Iris pigment epithelial cell (primary cell): ENCODE measurements at places on chromosomes 6 and 20.

GRCh38 chr6:537114-537513 is 119.8 kb downstream of the HUS1B start:
- DNase-seq, result no peak

DNA sequence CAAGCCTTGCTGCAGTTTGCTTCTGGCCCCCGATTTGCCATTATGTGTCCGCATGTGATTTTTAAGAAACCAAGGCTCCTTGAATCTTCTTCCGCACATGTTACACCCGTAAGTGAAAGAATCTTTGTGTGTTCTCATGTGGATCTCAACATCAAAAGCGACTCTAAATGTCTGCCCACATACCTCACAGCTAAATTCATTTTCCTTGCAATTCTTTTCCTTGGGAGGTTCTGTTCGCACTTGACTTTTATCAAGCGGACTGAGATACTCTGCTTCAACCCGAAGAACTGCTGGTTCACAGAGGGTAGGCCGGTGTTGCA is 11.4 kb downstream of the ZNF217 start:
- no peak for DNase-seq

DNA sequence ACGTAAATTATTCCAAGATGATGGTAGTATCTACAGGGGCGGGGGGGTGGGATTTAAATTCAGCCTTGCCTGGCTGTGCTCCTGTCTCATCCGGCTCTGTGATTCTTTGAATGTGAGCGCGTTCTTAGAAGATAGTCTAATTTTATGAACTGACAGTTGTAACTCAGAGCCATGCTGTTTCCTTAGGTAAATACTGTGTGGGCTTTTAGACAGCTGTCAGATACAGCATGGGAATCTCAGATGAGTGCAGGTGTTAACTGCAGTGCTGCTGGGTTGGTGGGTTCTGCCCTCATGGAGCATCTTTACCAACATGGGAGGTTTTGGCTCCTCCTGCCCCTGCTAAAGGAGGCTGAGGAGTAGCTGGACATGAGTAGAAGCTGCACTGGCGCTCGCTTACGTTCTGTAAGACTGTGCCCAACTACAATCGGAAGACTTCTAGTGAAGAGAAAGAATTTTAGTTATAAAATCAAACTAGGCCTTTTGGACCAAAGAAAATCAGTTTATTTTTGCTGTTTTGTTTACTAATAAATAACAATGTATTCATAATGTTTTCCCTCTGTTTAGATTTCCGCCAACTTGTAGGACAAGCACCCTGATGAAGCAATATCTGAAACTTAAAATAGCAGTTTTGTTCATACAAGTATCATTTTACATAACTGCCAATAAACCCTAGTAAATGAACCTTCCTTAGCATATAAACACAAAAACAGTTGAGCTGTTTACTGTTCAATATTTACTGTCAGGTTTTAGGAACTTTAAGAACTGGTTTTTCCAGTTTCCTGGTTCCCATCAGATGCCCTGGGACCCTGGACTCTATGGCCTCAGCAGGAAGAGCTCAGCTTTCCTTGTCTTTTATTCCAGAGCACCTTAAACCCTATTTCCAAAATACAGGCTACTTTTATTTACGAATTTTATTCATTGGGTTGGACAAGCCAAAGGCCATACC is 66.1 kb downstream of the FAM120B start:
- no peak for DNase-seq

- no peak for DNase-seq
These were observed 167.5 kb upstream of the PLCB4 start for GRCh38 chr20:8901237-8902025.

DNA sequence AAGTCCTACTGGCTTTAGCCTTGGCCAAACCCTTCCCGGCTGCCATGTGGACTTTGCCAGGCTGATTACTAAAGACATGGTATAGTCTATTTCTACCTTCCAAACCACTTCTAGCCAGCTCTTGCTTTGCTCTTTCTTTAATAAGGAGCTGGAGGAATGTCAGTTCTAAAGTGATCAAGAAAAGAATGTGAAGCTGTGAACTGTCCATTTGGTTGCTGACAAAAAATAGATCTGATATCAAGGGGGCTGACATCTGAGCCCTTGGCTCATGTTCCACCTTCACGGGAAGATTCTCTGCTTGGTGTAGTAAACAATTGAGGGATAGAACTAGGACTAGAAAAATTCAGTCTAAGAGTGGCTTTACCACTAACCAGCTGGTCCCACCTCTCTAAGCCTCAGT is 22.6 kb downstream of the GNAS-AS1 start:
- DNase-seq, result no peak

GRCh38 chr20:23234311-23235078 is 116.1 kb upstream of the NXT1 start:
- no peak for DNase-seq

GRCh38 chr20:51366155-51366886 is 176.2 kb downstream of the NFATC2 start:
- DNase-seq, result peak; percentile 100

- DNase-seq, result no peak
These were observed 7.2 kb upstream of the SNX14 start for GRCh38 chr6:85600713-85601313.

GRCh38 chr20:56629464-56630085 is 469 bp downstream of the TFAP2C start:
- no peak for DNase-seq

DNA sequence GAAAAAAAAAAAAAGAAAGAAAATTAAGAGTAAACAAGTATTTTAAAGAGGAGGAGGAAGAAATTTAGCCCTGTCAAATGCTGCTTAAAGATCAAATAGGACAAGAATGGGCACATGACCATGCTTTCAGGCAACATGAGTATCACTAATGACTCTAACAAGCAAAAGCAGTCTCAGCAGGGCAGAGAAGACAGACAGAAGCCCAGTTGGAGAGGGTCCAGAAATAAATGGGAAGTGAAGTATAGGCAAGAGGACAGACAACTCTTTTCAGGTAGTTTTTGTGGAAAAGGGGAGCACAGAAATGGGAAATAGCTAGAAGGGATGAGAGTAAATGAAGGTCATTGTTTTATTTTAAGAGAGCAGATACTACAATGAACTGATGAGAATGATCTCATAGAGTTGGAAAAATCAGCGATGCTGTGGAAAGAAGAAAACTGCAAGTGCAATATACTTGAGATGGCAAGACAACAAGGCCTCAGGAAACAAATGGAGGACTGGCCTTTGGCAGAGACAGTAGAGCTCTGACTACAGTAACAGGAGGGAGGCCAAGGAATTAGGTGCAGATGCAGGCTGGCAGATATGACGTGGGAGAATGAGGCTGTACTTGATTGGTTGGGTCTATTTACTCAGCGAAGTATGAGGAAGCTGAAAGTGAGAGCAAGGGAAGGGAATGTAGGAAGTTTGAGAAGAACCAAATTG is 40.3 kb downstream of the KIF6 start:
- peak; percentile 15 for DNase-seq

DNA sequence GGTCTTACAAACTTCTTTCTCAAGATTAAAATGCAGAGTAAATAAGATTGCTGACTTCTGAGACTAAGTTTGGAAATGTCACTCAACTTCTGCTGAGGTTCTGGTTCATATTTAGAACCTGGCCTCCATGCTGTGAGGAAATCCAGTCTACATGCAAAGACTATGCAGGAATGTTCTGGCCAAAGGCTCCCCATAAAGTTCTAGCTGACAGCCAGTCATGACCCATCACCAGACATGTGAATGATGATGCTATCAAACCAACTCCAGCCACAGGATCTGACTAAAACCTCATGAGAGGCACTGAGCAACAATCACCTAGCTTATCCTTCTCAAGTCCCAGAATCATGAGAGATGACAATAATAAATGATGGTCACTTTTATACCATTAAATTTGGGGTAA is 935.1 kb upstream of the MAP3K7 start:
- DNase-seq, result no peak

DNA sequence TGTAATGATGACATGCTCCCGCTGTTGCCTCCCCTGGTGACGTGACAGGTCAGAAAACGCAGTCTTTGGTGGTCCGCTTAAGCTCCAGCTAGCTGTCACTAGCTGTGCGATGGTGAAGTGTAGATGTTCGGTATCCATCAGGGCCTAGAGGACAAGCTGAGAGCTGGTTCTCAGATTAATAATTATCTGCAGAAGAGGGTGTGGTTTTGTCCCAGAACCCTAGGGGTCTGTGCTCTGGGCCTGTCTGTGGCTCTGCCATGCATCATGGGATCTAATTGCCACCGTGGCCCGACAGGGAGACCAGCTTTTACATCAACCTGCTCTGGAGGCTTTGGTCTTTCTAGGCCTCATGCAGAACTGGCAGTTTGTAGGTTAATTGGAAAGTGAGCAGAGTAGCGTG is 34.1 kb downstream of the ERMARD start:
- no peak for DNase-seq

GRCh38 chr6:43405354-43405753 is 22.0 kb upstream of the ABCC10 start:
- DNase-seq, result peak; percentile 31

GRCh38 chr6:165624871-165625639 is 38.0 kb downstream of the PDE10A start:
- DNase-seq, result no peak

- no peak for DNase-seq
These were observed 437.5 kb downstream of the TFAP2A start for GRCh38 chr6:9977411-9977810.

GRCh38 chr6:126764104-126764503 is 354.4 kb upstream of the RSPO3 start:
- no peak for DNase-seq

GRCh38 chr6:150936021-150936555 is 70.6 kb downstream of the MTHFD1L start:
- no peak for DNase-seq

DNA sequence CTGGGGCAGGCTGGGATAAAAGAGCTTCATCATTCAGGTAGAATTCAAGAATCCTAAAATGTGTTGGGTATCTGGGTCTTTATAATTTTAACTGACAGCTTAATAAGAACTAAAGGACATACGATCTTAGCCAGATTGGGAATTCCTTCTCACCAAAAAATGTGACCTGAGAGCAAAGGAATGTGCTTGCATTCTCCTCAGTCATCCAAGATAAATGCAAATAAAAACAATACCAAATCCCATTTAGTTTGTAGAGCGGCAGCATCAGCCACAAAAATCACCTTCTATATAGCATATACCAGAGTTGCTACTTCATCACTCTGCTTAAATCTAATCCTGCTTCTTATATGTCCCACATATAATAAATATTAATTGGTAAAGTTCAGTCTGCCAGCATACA is 16.9 kb downstream of the USP49 start:
- DNase-seq, result peak; percentile 79

DNA sequence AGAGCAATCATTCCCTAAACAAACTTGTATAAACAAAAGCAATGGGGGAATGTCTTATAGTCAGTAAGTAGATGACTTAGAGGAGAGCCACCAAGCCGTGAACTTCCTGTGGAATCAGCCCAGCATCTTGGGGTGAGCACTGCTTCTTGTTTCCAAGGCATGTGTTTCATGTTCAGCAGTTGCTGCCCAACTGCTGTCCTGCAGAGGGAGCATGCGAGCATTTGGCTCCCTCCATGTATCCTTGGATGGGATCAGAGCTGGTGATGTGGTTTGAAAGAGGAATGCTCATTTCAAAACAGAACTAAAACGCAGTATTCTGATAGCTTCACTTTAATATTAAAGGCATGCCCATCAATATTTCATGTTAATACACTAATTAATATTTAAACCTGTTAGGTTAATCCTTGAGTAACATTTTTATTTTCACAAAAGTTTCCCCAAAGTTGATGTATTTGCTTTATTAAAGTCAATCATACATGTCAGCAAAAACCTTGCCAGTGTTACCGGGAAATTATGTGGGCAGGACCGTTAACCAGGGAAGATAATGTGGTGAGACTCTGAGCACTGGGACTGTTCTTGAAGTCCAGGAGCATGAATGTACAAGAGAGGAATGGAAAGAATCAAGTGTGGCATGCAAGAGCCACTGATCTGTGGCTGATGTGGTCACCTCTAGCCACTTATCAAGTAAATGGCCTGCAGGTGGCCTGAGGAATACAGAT is 172.1 kb upstream of the GGTLC1 start:
- DNase-seq, result peak; percentile 54

DNA sequence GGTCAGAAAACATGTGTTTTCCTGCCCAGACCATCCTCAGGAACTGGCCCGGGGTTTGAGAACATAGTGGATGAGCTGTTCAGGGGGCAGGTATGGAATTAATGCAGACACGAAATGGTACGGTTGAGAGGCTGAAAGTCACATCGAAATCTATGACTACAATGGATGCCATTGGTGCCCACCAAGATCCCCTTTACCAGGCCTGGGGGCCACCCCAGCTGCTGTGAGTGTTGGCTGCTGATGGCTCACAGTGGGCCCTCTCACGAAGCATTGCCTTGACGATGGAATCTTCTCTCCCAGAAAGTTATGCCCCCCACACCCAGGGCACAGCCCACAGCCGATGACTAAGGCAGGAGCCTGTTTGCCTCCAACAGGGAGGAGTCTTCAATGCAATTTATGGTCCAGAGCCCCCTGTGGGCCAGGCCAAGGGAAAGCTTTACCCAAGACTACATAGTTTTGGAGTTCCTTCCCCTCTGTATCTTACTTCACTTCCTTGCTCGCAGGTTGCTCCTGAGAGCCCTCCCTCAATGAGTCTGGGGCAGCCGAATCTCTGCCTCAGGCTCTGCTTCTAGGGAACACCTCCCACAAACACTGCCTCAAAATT is 92.6 kb downstream of the BFSP1 start:
- DNase-seq, result no peak

DNA sequence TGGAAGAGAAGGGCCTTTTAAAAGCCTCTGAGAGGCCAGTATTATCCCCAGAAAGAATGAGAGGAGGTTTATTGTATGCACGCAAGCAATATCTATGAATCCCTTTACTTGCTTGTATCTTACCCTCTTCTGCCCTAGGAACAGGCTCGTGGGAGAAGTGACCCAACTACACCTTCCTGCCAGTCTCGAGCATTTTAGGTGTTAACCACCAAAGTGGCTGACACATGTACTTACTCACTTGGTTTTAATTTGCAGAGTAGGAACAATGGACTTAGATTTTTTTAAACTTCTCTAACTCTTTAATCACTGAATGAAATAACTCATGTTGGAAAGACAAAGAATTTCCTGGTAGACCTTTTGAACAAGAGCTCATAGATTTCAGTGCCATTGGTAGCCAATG is 296.9 kb downstream of the PLCB1 start:
- no peak for DNase-seq

GRCh38 chr20:719816-720215 is 44.2 kb upstream of the SCRT2 start:
- no peak for DNase-seq

DNA sequence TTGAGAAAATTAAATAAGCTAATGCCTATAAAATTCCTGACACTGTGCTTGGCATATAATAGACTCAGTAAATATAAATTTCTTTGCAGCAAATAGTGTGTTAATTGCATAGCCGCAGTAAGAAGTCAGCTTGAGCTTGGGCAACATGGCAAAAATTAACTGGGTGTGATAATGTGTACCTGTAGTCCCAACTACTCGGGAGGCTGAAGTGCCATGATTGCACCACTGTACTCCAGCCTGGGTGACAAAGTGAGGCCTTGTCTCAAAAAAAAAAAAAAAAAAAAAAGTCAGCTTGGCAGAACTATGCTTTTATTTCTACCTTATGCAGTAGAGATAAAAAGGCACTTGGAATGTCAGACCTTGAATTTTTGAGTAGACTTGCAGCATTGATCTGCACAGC is 121.8 kb downstream of the AKAP7 start:
- DNase-seq, result no peak
